ENCODE measurements at places on chromosomes 5 and 9.

DNA sequence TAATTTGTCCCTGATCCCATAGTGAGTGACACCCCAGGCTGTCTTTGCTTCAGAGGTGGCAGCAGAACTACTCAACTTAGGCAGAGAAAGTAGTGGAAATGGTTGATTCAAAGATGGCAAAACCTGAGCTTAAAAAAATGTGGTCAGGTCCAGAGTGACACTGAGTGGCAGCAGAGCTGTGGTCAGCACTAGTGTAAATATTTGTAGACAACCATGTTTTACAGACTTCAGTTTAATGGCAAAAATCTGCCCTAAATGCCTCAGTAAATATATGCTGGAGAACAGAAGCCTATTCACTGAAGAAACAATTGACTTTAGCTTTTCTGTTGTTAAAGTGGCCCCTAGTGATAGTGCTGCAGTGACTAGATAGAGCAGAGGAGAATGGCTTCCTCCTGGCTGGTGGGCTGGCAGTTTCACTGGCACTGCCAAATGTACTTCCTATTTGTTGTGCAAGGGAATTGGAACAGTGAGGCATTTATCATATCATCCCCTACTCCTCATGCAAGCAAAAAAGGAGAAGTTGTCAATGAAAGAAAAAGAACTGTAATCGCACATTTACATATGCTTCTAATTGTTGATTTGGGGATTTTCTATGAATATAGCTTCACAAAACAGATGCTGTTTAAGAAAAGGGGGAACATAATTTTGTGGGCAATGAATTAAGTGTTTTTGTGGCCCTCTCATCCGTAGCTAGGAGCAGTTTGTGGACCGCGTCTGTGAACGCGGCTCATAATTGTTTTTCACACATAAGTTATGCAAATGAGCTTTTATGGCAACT, 12.0 kb downstream of the PBX3 start:
- no peak for DNase-seq

DNA sequence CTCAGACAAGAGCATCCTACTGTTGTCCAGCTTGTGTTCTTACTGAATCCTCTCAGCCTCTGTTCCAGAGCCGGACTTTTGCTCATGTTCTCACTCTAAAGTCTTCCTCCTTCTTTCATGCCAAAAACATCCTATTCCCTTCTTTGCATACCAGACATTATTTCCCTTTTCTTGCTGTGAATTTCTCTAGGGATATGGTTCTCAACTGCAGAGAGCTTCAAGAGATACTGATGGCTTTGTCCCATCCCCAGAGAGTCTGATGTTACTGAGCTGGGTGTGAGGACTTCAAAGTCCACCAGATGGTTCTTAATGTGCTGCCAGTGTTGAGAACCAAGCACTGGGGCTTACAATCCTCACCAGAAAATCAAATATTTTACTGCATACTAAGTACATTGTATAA, 98.6 kb upstream of the FER start:
- no peak for DNase-seq

DNA sequence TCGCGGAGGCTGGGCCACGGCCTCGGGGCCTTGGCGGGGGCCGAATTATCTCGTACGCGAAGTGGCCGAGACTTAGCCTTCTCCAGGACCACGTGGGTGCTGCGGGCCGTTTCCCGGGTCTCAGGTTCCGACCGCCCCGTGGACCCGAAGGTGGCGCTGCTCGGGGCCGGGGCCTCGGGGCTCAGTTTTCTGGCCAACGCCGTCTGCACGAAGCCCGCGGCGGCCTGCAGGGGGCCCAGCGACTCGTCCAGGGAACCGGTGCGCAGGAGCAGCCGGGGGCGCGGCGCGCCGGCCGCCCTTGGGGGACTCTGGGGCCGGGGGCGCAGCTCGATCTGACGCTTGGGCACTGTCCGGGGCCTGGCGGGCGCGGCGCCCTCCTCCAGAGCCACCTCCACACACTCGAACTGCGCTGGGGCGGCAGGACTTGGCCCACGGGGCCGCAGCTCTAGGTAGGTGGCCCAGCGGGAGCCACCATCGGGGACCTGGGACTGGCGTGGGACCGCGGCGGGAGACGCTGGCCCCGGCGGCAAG, 716 bp downstream of the PROB1 start:
- no peak for DNase-seq

- DNase-seq, result peak; percentile 32
These were observed 753 bp downstream of the ARHGAP26 start for GRCh38 chr5:142770650-142771609.

- DNase-seq, result no peak
These were observed 78.4 kb downstream of the ZNF354C start for GRCh38 chr5:179138568-179138925.

DNA sequence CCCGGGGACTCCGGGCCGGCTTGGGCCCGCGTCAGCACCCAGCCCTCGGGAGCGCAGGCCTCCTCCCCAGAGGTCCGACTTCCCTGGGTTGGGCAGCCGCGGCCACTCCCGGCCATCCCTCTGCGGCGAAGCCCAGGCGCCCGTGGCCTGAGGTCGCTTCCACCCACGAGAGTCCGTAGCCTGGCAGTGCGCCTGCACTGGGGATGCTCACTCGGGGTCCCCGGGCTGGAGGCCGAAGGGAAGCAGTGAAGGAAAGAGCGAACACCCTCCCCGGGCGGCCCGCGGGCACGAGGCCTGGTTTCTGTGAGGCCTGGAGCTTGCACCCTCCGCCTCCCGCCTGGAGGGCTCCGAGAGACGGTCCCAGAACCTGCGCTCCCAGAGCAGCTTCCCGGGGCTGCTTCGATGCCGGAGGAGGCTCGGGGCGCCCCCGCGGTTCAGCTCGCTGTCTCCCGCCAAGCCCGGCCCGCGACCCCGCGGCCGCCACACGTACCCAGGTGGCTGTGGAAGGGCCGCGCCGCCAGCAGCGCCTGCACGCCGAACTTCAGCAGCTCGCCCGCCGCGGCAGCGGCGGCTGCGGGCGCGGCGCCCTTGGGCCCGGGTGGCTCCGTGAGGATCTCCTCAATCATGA, 607 bp downstream of the BARX1 start:
- no peak for DNase-seq

DNA sequence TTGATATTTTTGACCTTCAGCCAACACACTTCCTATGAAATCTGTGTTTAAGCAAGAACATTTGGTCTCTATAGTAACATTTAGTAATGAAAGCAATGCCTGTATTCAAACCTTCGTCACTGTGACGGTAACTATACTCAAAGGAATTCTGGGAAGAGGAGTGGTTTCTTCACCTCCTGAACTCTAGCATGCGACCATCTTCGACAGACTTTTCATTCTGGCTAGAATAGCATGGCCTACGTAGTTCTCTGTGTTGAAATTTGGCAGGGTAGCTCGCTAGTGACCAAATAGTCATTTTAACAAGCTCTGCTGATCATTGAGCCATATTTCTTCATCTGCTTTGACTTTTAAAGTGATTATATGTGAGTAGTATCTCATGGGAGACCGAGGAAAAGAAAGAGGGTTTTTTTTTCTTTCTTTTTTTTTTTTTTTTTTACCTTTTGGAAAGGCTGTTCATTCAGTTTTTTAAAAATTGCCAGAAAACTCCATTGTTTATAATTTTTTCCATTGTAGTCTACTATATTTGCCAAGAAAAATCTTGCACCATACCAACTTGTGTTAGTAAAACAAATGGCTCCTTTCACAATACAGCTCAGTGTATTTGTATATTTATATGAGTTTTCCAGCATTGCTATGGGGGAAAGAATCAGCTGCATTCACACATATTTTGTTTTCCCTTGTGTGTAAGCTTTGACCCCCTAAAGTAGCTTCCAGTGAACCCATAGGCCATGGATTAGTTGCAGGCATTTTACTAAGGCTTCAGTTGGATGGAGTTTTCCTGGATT, 166.8 kb downstream of the NNT start:
- DNase-seq, result no peak

GRCh38 chr9:136533775-136534157, 12.1 kb downstream of the NOTCH1 start:
- no peak for DNase-seq

- peak; percentile 92 for DNase-seq
These were observed 20.5 kb upstream of the GLRX start for GRCh38 chr5:95842854-95843544.

DNA sequence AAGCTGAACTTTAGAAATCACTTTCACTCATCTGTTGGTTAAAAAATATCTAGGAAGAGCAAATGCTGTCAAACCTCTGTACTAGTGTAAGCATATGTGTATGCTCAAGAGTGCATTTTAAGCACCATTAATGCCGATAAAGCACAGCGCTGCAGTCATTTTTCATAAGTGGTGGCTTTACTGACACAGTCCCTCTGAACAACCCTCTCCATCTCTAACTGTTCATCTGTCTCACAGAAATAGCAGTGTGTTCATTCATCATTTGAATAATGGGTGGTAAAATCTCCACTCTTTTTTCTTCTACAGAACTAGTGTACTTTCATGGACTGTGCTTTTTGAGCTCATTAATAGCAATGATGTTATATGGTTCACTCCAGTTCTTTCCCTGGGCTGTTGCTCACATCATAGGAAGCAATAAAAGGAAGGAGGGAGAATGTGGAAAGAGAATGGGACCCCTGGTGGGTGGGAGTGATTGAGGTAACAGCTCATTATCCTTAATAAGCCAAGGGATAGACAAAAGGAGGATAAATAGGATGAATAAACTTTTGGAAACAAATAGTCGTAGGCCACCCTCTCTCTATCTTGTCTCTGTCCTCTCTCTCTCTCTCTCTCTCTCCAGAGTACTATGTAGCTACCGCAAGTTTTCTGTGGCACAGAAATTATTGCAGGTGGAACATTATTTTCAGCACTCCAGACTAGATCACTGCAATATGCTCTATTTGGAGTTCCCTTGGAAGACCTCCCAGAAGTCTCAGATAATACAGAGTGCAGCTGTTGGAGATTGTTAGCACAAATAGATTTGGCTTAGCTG, 117.9 kb upstream of the PRDM9 start:
- DNase-seq, result peak; percentile 24

- DNase-seq, result peak; percentile 61
These were observed 995 bp downstream of the IPPK start for GRCh38 chr9:92668746-92669526.

DNA sequence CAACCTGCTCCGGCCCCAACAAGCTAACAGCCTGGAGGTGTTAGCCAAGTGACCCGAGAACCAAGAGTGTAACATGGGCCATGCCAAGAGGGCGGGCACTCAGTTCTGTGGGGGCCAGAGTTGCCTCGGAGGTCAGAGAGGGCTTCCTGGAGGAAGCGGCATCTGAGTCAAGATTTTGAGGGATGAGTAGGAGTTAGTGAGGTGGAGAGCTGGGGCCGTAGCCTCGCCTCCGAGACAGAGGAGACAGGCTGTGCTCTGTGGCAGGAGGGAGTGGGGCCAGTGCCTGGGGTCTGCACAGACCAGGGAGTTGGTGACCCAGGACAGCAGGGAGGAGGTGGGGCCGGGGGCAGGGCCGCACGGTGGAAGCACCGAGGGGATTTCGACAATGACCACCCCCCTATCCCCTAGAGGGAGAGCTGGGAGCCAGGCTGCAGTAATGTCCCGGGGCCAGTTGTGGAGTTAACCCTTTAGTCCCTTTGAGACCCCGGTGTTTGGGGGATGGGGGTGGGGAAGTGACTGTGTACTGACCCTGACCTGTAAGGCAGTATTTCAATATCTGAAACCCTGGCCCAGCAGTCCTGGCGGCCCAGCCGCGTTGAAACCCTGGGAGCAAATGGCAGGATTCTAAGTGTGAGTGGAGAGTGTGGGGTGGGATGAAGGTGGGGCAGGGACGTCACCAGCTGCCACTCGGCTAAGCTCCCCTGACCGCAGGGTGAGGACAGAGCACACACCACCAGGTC, 148.7 kb upstream of the COL5A1 start:
- DNase-seq, result no peak

DNA sequence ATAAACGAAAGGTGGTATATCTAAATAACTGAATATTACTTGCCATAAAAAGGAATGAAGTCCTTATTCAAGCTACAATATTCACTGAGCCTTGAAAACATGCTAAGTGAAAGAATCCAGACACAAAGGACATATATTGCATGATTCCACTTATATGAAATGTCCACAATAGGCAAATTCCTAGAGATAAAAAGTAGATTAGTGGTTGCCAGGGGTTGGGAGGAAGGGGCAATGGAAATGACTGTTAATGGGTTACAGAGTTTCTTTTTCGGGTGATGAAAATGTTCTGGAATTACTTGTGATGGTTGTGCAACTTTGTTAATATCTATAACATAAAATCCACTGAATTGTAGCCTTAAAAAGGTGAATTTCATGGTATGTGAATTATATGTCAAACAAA, 227.1 kb upstream of the TRIM32 start:
- no peak for DNase-seq

DNA sequence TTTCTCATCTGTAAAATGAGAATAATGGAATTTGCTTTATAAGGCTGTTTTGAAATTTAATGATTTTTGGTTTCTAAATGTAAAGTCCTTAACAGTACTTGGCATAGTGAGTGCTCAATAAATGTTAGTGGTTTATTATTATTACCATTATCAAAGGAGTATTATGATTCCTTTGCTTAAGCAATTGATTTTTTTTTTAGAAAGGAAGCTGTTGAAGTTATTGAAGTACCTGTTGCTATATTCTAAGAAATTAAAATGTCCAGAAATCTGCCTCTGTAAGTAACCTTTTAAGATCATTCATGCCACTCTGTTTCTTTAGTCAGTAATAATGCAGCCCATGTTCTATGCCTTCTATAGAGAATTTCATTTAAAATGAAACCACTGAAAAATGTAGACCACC, 15.0 kb downstream of the SMAD5 start:
- DNase-seq, result no peak

DNA sequence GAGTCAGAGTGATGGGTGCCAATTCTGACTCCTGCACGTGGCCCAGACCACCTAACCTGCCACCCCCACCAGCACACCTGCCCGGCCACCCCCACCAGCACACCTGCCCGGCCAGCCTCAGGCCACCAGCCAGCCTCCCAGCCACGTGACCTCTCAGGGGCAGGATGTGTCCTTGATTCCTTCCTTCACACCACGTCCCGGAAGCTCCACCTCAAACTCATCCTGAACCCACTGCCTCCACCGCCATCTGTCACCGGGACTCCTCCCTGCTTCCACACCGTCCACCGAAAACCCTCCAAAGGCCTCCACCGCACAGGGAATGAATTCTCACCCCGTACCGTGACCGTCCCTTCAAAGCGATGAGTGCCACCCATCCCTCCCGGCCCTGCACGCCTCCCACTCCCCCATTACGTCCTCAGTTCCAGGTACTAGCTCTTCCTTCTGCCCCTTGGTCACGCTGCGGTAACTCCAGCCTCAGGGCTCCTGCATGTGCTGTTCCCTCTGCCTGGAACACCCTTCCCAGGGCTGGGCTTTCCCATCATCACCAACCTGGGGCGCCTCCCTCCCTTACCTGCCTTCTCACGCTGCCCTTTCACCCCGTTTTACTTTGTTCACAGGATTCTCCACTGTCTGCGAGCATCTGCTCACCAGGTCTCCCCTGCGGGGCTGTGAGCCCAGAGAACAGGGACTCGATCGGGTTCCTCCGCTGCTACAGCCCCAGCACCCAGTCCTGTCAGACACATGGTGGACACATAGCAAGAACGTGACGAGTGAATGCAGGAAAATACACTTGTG, 82.9 kb downstream of the ADAMTS2 start:
- no peak for DNase-seq

DNA sequence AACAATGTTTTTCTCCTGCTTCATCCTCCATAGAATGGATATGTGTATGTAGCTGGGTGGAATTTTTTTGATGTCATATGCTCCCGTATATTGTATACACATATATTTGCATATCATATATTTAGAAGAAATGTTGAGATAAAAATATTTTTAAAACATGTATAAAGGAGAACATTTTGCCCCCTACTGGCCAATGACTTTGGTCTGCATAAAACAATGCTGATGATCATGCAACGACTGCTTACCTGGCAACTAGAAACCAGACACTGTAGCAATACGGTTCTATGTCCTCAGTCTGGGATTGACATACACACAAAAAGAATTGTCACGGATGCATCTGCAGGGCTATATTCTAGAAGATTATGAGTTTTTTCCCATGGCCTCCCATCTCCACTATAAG, 503.6 kb downstream of the ELAVL2 start:
- no peak for DNase-seq
